A549 treated with ZK216348 at 1 μM for 4 hours (cell line): ENCODE measurements at places on chromosomes 7 and 10. TPM values are rescaled to one million over a fixed set of nuclear protein-coding genes. Genes with fewer than 3 reads are reported as not detected.

ZNF736 gene
- total RNA-seq, result 0.03 TPM in 1 of 5 replicates, not detected in the others

SLC13A1 gene
- total RNA-seq, result not detected in 5 replicates

TCAF2 gene
- total RNA-seq, result 0.27 to 0.75 TPM (median 0.53 TPM) in 5 replicates

COL28A1 gene
- 0.45 to 0.94 TPM (median 0.72 TPM) in 5 replicates for total RNA-seq

ZNF680 gene
- total RNA-seq, result 0.72 to 2.8 TPM (median 1.9 TPM) in 5 replicates

GLCCI1 gene
- total RNA-seq, result 1.1 to 1.6 TPM (median 1.4 TPM) in 5 replicates

SFTPD gene
- 0.19 to 0.41 TPM (median 0.21 TPM) in 5 replicates for total RNA-seq

MALSU1 gene
- total RNA-seq, result 67.7 to 91.6 TPM (median 89.2 TPM) in 5 replicates

MNX1 gene
- total RNA-seq, result 4.1 to 9.4 TPM (median 5.7 TPM) in 5 replicates

GPR146 gene
- total RNA-seq, result 0.68 to 2.3 TPM (median 1.7 TPM) in 5 replicates

SEMA3A gene
- total RNA-seq, result 3.7 to 6.6 TPM (median 4.8 TPM) in 5 replicates

LARP4B gene
- total RNA-seq, result 28.8 to 42.1 TPM (median 37.4 TPM) in 5 replicates

COL17A1 gene
- 1.6 to 2.2 TPM (median 1.9 TPM) in 5 replicates for total RNA-seq

PAPOLB gene
- not detected in 5 replicates for total RNA-seq

SMKR1 gene
- 8.7 to 10.6 TPM (median 10.0 TPM) in 5 replicates for total RNA-seq

CALML5 gene
- not detected in 5 replicates for total RNA-seq

INTS15 gene
- 21.5 to 28.4 TPM (median 25.4 TPM) in 5 replicates for total RNA-seq

FKBP6 gene
- total RNA-seq, result not detected in 5 replicates

CNTNAP2 gene
- total RNA-seq, result not detected in 5 replicates

CNPY1 gene
- total RNA-seq, result not detected in 5 replicates

PRF1 gene
- total RNA-seq, result not detected in 5 replicates

NCF1 gene
- total RNA-seq, result 0.28 TPM in 1 of 5 replicates, not detected in the others

FAM25G gene
- total RNA-seq, result 3.8 TPM in 1 of 5 replicates, not detected in the others

LZTS2 gene
- 22.6 to 47.5 TPM (median 42.1 TPM) in 5 replicates for total RNA-seq

LRRC27 gene
- total RNA-seq, result 5.9 to 7.6 TPM (median 6.1 TPM) in 5 replicates

CHST15 gene
- total RNA-seq, result 7.3 to 9.4 TPM (median 8.8 TPM) in 5 replicates

LCOR gene
- total RNA-seq, result 5.0 to 12.0 TPM (median 8.3 TPM) in 5 replicates

INPP5F gene
- total RNA-seq, result 7.0 to 11.2 TPM (median 9.6 TPM) in 5 replicates

TOMM7 gene
- 372 to 1,209 TPM (median 444 TPM) in 5 replicates for total RNA-seq

IKZF1 gene
- total RNA-seq, result not detected in 5 replicates
